Daoy (cell line): ENCODE measurements at places on chromosomes 1 and 21. TPM values are rescaled to one million over a fixed set of nuclear protein-coding genes. Genes with fewer than 3 reads are reported as not detected.

CD55 gene
- 37.7 and 37.9 TPM in 2 replicates for total RNA-seq

CFHR2 gene
- not detected in 2 replicates for total RNA-seq

S1PR1 gene
- total RNA-seq = 0.63 and 1.4 TPM in 2 replicates

DNA sequence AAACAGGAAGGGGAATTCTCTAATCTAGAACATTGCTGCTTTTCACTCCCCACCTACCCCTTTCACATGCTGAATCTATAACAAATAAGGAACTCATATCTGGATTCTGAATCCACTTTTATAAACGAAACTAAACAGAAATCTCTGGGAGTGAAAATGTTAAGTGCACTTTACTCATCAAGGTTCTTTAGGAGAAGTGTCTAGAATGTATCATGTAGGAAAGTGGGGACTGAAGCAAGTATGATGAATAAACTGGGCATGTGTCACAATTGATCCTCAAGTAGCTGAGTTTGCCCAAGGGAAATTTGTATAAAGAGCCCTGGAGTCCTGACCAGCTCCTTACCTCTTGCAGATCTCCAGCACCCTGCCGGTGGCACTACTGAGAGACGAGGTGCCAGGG, 19.8 kb downstream of the AVPR1B start:
- no peak for DNase-seq

HOOK1 gene
- total RNA-seq = 1.1 and 2.7 TPM in 2 replicates

- DNase-seq = no peak
Observed at GRCh38 chr1:55854911-55855310, 639.7 kb upstream of the USP24 start.

GRCh38 chr1:116766616-116767469, 12.6 kb downstream of the CD2 start:
- no peak for DNase-seq

CHI3L2 gene
- 0.29 TPM in 1 of 2 replicates, not detected in the other for total RNA-seq

DNA sequence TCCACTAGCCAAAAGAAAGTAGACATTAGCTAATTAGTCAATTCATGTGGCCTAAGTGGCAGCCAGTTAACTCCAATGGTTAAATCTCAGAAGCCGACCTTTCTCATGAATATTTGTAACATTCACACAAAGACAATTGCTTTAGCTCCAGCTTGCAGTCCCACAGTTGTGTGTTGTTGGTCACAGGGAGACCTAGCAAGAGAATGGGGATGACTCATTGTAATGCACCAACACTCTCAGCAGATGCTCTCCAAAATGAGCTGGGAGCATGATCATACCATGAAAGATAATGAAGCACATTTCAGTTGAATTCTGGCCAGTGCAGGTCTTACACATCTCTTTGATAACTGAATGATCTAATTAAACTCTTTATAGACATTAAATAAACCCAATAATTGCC, 160.4 kb downstream of the HLX start:
- DNase-seq = peak; percentile 8

GRCh38 chr1:81458186-81458585, 342.5 kb upstream of the ADGRL2 start:
- peak; percentile 29 for DNase-seq

OVAAL gene
- 1.1 TPM in 1 of 2 replicates, not detected in the other for total RNA-seq

CLDN8 gene
- not detected in 2 replicates for total RNA-seq

DNA sequence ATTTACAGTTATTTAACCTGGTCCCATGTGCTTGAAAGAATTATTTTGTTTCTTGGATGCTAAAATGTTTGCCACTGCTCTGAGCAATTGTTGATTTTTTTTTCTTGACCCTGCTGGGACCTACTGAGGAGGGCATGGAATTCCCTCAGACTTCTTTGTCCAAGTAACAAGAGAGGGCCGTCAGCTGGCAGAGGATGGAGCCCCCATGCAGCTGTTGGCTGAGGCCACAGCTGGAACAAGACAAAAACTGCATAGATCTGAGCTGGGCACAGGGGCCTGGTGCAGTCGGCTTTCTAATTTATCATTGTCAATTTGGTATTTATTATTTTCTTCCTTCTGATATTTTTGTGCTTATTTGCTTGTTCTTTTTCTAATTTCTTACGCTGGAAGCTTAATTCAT, 39.6 kb upstream of the ABCG1 start:
- DNase-seq = no peak

- no peak for DNase-seq
Observed at GRCh38 chr1:26281091-26281958, 1.4 kb downstream of the SH3BGRL3 start.

DNA sequence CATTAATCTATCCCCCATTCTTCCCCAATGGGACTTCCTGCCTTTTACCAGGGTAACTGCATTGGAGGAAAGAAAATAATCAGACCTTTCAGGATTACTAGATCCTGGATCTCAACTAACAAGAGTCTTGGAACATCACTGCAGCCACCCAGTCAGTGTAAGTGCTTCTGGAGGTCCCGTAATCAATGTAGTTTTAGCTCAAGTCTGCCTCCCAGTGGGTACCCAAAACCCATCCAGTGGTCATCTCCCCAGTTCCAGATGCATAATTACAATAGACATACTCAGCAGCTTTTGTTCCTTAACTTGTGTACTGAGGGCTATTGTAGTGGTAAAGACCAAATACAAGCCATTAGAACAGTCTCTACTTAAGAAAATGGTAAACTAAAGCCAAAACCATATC, 319.1 kb downstream of the GPATCH2 start:
- no peak for DNase-seq

GRCh38 chr1:3923378-3924185, 23.5 kb upstream of the C1orf174 start:
- DNase-seq = no peak
